Posterior cingulate gyrus (tissue), 11 donors: ENCODE measurements at places on chromosomes 2 and 18.

DNA sequence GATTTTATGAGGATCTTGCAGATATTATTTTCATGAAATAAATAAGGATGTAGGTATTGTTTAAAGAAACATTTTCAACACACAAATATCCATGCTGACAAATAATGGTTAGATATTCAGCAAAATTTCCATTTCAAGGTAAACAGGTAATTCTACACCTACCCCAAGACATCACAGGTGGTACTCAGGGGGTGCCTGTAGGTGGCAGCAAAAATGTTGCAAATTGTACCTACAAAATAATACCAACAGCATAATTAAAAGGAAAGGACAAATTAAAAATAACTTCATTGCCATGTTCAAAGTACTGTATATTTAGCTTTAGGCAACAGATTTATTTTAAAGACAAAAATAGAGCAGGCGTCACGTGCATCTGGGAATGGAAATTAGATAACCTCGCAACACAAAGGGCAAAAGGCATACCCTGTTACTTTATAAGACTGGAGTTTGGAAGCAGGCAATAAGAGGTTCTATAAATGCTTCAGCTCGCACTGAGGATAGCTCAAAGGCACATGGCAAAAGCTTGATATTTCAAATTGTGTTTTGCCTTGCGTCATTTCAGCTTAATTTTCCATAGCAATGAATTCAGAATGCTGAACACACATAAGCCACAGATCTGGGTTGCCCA, 630.5 kb downstream of the TDRD15 start:
- DNase-seq, result no peak

GRCh38 chr18:44887227-44887631, 206.5 kb downstream of the SETBP1 start:
- DNase-seq, result no peak

DNA sequence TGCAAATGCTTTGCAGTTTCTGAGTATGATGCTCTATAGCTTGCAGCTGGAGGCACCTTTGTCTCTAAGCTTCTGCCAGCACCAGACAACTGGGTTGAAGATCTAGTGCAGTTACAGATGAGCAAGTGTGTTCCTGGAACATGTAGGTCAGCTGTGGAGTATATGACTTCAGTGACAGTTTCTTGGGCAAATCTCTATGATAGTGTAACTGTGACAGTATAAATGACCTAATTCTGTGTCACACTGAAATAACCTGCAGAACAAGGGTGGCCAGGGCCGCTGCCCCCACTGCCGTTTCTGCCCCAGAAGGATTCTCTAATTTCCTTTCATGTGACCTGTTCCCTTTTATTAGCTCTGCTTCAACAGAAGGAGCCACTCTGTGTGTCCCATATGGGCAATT, 145.3 kb upstream of the DAPL1 start:
- no peak for DNase-seq

DNA sequence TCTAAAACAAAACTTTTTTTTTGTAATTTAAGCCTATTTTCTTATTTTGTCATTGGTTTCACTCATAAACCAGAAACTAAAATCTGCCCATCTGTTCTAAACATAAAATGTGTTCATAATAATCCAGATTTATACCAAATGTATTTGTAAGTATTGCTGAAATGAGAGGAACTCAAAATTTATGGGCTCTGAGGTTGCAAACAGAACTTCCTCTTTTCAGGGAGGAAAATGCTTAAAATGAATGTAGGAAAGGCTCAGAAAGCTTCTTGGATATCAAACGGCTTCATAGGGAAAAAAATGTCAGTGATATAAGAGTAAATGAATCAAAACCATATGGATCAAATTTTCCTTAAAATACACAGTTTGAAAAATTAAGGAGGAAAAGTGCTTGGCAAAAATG, 83.9 kb downstream of the PAX3 start:
- no peak for DNase-seq

- no peak for DNase-seq
Observed at GRCh38 chr2:141041281-141041680, 1089.5 kb downstream of the LRP1B start.

GRCh38 chr2:73037947-73038585, 33.4 kb downstream of the SFXN5 start:
- DNase-seq, result no peak

DNA sequence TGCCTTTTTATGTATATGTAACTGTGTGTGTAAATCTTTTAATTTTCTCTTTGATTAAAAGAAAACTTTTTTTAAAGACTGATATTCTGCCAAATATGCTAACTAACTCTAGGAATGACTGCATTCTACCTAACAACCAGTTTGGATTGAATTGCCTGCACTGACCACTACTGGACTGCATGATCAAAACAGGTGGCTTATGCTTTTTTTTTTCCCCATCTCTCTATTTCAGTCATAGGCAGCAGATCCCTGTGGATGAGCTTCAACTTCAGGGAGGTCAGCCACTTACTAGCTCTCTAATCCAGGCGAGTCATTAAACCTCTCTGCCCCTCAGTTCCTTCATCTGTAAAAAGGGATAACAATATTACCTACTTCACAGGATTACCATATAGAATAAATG, 138.6 kb upstream of the SERTAD2 start:
- DNase-seq, result no peak

DNA sequence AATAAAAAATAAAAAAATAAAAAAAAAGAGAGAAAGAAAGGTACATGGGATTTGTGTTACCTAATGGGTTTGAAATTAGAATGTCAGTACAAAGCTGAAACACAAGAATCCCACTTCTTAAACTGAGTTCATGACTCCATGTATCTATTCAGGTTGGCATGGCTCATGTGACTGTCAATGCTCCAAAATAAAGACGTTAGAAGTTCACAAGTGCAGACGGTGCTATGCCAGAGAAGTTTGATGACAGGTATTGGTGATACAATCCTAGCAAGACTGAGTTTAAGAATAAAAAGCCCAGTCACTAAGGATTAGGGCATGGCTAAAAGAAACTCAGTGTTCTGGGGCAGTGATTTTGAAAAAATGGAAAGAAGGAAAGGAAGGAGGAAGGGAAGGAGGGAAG, 254.3 kb downstream of the XIRP2 start:
- DNase-seq, result no peak

DNA sequence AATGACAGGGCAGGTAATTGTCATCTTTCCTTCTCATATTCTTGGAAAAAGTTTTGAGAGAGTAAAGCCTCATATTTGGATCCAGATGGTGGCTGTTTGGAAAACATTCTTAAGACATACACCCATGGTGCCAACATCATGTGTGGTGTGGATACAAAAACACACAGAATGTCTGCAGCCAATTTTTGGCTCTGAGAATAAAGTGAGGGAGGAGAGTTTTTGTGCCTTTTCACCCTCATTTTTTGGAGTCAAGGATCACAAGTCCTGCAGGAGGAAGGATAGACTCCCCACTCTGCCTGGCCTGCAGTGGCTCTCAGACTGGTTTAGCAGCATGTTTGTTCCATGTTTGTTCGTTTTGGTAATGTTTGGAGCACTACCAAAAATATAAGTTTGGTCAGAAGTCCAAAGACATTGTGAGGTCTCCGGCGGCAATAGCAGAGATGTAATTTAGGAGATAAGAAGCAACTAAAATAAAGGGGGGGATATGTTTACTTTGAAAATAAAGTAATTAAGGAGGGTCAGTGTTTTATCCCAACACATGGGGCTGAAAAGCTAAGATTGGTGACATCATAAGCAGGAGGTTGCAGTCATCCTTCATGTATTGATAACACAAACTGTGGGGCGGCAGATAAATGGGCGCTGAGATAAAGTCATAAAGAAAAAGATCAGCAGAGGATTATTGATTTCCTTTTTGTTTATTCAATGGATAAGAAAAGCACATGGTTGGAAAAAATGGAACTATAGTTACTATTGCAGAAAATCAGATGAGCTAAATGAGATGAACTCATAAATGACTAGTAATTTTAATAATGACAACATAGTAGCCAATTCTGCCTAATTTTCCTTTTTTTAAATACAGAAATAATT, 655 bp downstream of the NOSTRIN start:
- no peak for DNase-seq

DNA sequence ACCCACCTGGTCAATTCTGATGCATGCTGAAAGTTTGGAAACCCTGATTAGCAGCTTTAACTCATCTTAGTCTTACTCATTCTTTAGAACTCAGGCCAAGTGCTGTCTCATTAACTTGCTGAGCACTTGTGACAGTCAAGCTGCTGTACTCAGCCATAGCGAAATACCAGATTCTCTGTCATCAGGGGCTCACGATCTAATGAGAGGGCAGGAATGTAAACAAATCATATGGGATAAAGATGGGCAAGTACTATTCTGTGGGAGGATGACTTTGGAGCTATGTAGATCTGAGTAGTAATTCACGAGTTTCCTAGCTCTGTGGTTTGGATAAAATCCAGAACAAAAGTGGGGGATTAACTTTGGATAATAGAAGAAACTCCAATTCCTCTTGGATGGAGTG, 376.6 kb downstream of the HRH4 start:
- DNase-seq, result no peak

DNA sequence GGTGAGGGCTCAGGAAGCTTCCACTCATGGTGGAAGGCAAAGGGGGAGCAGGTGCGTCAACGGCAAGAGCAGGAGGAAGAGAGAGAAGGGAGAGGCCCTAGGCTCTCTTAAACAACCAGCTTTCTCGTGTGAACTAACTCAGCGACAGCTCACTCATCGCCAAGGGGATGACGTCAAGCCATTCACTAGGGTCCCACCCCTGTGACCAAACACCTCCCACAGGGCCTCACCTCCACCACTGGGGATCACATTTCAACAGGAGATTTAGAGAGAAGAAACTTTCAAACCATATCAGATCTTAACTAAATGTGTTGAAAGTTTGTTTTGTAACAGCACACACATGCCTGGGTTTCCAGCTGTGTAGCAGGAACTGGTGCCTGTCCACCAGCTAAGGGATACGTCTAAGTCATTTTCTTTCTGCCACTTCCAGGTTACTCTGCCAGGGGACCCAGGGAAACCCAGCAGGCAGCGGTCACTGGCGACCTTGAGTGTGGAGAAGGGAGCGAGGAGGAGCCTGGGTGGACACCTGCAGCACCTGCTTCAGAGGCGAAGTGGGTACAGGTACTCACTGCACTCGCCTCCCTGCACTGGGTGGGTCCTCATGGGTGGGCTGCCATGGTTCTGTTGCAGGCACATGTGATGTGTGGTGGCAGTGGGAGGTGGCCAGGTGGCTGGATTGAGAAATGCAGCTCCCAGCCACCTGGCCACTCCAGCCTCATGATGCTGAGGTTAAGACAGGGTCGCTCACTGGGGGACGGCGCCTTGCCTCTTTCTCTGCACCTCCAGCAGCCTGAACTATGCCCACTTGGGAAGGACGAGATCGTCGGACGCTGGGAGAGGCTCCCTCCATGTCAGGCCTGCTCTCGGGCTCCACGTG, 8.4 kb upstream of the GPC1 start:
- peak; percentile 75 for DNase-seq

DNA sequence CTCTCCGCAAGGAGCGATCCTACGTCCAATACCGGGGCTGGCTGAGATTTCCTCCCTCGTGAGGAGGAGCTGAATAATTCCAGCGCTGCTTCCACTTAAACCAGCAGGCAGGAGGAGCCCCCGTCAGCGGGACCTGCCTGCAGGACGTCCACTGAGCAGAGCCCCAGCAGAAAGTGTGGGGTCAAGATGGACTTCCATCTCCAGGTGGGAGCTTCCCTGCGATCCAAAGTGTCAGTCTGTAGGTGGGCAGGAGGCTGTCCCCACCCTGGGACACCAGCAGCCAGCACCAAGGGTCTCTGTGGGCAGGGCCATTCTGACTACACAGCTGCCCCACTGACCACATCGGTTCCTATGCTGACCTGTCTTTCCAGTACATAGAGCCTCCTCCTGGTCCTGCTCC, 462 bp upstream of the OTOS start:
- peak; percentile 9 for DNase-seq

DNA sequence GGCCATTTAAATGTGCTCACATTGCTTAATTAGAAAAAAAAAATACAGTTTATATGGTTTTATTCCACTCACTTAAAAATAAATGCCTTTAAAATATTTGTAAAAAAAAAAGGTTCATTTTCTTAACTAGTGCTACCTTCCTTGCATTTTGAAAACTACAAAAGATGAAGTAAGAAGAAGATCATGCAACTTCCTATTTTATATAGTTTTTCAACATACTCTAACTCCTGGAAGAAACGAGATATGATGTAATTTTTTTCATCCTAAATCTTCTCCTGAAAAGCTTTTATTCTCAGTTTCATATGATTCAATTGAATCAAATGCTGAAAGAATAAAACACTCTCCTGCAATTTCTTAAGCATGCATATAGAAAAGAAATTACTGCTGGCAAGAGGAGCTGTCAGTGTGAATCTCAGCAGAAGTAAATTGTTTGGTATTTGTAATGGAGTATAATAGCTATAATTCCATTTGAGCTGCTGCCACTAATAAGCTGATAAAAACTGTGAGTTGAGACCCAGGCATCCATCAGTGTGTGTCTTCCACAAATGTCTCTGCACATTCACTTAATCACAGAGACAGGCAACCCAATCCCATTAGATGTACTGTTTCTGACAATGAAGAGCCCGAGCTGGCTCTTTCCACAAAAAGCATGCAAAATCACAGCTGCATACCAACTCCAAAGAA, 3.7 kb downstream of the FTCDNL1 start:
- no peak for DNase-seq
